ENCODE measurements at places on chromosomes 11 and 22.

GRCh38 chr22:26816726-26817125, 159.3 kb downstream of the MIAT start:
- no peak for DNase-seq

GRCh38 chr22:50717709-50718351, 20.2 kb upstream of the ACR start:
- DNase-seq = no peak

DNA sequence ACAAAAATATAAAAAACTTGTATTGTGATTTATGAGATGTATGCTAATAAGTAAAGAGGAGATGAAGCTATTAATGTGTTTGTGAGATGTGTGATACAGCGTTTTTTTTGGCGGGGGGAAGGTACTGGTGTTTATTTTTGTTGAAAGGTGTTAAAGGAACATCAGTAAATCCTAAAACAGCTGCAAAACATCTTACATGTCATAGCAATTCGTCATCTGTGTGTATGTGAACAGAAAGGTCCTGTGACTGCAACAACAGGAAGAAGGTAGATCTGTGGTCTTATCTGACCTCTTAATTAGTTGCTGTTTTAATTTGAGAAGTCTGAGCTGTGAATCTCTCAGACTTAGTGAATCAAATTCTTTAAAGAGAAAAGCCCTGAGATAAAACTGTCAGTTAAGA, 1041.1 kb downstream of the JRKL start:
- no peak for DNase-seq

DNA sequence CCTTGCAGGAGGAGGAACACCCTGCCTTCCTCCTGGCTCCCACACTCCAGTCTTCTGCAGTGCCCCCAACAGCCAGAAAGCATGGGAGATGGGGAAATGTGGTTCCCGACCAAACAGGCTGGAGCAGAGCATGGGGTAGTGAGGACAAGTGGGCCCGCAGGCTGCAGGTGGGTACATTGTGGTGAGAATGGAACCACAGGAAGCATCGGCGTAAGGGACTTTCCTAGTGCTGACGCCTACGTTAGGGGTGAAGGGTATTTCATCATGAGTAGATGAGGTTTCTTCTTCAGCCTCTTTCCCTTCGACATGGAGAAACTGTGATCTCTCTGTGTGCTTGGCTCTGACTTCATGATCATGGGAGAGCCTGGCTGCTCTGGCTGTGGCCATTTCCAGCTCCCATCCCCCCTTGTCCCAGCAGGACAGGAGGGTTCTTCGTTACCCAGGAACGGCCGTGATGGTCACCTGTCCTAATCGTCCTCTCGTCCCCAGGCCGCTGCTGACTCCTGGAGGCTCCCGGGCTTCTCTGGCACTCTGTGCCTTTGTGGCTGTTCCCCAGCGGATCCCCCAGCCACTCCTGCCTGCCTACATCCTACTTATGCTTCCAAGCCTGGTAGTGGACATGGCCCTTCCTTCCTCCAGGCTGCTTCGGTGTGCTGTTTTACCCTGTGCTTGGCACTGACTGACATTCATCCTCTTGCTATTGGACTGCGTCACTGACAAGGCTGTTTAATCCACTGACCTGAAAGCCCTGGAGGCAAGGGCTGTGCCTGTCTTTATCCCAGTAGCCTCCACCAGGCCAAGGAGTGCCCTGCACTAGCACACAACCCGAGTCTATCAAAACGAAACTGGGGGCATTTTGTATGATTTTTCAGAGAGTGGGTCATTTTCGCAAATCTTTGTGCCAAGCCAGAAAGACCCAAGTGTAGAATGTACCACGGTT, 65.2 kb upstream of the CECR2 start:
- DNase-seq = no peak

DNA sequence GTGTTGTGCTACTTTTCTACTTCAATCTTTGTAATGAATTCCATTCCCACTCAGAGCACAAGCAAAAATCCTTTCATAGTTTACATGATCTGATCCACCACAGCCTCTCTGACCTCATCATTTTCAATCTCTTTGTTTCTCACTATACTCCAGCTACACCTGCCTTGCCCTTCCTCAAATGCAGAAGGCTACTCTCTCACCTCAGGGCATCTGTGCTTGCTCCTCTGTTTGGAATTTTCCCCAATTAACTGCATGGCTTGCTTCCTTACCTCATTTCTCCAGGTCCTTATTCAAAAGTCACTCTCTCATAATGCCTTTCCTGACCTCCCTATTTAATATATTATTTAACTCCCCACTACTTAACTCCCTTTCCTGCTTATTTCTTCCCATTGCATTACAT, 100.6 kb upstream of the OLFML1 start:
- DNase-seq = no peak

GRCh38 chr11:12840871-12841660, 166.8 kb downstream of the TEAD1 start:
- peak; percentile 43 for DNase-seq
